ENCODE measurements at places on chromosomes 13 and 19. TPM values are rescaled to one million over a fixed set of nuclear protein-coding genes. Genes with fewer than 3 reads are reported as not detected.

The SRRM5 gene
- total RNA-seq: 0.05 TPM

The LMTK3 gene
- total RNA-seq: not detected

The ZNF837 gene
- 0.34 TPM for total RNA-seq

GRCh38 chr19:46776927-46777911 lies 11.2 kb downstream of the SLC1A5 start:
- no peak for DNase-seq

DNA sequence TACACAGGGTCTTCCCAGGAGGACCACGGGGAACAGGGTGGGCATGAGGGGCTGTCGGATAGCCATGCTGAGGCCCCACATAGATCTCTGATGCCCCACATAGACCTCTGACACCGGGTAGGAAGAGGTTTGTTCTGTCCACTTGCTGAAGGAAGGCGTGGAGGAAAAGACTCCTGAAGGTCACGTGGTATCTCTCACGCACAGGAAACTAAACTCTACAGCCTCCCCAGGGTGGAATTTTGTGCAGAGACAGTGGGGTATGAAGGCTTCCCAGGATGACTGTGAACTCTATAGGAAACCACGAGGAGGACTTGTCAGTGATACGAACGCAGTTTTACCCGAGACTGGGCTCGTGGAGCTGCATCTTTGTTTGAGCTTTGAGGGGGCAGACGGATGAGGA lies 2.8 kb downstream of the EVI5L start:
- no peak for DNase-seq

DNA sequence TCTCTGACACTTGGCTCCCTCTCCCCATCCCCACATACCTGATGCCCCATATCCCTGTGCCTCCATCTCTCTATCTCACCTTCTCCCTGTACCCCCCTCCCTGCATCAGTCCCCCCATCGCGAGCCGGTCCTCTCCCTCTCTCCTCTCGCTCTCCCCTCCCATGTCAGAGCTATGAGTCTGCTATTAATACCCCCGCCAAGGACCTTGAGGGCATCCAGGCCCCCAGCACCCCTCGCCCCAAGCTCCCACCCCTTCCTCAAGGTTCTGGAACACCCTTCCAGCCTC lies 1.6 kb downstream of the GRIN2D start:
- no peak for DNase-seq

DNA sequence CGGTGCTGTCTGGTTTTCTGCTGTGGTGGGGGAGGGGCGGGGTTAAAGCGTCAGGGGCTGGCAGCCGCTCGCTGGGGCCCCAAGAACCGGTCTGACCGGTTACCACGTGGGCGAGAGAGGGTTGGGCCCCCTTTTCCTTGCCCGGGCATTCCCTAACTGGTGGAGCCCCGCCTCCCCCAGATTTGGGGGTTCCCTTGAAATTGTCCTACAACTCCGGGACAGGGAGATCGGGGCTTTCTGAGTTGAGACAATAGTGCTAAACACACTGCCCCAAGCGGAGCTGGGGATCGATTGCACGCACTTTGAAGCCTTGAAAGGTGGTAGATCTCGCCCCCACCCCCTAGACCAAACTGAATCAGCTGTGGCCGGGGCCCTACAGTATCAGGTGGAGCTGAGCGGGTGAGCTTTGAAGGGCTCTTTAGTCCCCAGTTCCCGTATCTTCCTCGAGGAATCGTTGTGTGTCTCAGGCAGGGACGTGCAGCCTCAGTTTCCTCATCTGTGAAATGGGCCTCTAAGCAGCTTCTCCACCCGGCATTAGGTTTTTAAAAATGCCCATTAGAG lies 4.8 kb downstream of the IER2 start:
- no peak for DNase-seq

GRCh38 chr19:49114630-49115363 lies 627 bp downstream of the LIN7B start:
- peak; percentile 63 for DNase-seq

DNA sequence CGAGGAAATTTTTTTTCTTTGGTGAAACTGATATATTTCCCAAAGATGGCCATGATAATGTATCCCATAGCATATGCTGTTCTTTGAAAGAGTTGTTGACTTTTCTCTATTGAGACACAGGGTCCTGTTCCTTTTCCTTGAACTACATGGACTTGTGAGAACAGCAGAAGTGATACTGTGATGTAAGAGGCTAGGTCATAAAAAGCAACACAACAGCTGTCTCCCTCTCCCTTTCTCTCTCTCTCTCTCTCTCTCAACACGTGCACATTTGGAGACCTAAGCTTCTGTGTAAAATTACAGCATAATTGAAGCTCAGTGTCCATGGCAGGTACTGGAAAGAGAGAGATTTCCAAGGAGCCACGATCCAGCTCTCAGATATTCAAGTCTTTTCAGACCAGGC lies 1712.4 kb downstream of the EFNB2 start:
- no peak for DNase-seq

GRCh38 chr13:70170689-70171088 lies 62.4 kb upstream of the KLHL1 start:
- DNase-seq: no peak

- no peak for DNase-seq
These were observed 4.1 kb upstream of the NANOS3 start for GRCh38 chr19:13872695-13873389.

Data from M059J (cell line).